Gastroesophageal sphincter (tissue), 4 donors: ENCODE measurements at places on chromosomes 16 and 17.

DNA sequence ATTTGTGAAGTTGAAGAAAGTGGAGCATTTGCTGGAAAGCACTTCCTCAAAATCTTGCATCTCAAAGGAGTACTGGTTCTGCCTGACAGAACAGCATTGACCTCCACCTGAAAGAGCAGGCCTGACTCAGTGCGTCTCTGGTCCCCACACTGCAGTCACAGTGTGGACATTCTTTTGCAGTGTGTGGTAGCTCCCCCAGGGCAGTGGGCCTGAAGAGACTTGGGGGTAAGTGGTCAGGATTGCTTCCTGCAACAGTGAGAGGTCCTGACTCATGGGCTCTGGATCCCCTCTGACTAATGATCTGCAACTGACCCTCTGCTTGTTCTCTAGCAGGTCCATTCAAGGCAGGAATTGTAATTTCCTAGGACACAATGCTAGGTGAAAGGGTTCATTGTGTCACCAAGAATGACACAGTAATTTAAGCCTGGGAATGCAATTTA is 204.9 kb upstream of the KCNJ16 start:
- ATAC-seq: peak; percentile 22

DNA sequence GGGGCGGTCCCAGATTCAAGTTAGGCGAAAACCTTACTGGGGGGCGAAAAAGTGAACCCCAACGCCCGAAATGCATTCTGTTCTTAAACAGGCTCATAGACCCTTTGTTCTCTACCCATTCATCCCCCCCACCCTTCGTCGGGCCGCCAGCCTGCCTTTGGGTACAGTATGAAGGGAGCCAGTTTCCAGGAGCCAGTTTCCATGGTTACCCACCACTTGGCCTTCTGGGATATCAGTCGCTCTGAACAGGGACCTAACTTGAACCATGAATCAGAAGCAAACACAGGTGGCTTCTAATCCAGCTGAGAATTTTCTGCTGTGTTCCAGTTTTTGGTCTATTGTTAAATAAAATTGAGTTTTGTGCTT is 532 bp downstream of the DHX40 start:
- ATAC-seq: peak; percentile 81

- peak; percentile 7 for ATAC-seq
These were observed 1.7 kb upstream of the LASP1 start for GRCh38 chr17:38867968-38868816.

- no peak for ATAC-seq
These were observed 907 bp upstream of the ESRP2 start for GRCh38 chr16:68236826-68237242.

DNA sequence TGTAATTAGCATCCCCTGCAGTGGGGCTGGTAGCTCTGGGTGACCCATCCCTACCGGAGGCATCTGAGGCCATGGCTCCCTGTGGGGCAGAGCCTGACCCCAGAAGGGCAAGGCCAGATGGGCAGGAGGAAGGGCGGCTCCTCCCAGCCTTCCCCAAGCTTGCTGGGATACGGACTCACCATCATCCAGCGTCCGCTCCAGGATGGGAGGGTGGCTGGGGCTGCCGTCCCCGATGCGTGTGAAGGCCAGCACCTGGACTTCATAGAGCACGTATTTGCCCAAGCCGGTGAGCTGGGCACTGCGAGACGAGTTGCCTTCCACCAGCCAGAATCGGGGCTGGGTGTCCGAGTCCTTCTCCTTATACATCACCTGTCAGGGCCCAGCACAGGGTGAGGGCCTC is 81.6 kb upstream of the CDC42EP4 start:
- no peak for ATAC-seq

DNA sequence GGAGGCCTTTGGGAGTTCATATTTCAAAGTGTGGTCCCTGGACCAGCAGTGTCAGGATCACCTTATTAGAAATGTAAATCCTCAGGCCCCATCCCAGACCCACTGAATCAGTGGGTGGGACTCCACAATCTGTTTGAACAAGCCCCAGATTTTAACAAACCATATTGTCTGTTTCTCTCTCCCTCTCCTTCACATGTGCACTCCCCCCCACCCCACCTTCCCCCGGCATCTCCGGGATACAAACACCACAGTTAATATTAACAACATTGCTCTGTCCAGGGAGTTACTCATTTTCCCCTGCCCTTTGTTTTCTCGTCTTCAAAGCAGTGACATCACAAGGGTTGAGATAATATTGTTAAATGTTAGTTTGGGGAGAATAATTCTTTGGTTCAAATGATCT is 127.3 kb downstream of the KATNIP start:
- ATAC-seq: no peak

- ATAC-seq: no peak
These were observed 110.3 kb downstream of the BANP start for GRCh38 chr16:88061346-88062110.

GRCh38 chr16:80738521-80738920 is 65.9 kb downstream of the CDYL2 start:
- no peak for ATAC-seq

DNA sequence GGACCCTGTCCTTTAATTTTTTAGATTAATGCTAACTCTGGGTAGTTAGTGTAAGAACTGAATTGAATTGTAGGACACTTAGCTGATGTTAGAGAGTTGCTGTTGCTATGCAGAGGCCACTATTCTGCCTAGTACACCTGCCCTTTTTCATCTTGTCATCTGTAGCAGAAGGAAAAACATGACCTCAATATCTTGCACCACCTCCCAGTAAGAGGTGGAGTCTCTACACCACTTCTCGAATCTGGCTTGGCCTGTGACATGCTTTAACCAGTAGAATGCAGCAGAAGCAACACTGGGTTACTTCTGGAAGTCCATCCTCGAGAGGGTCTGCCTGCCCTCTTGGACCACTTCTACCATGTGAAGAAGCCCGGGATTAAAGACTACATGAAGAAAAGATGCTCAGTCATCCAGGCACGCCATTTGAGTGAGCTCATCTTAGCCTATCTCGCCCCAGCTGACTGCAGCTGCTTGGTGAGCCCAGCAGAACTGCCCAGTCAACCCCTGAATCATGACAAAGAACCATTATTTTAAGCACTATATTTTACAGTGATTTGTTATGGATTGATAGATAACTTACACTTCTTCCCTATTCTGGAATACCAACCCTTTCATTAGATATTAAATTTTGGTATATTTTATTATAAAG is 153.5 kb downstream of the MYO1D start:
- ATAC-seq: no peak

DNA sequence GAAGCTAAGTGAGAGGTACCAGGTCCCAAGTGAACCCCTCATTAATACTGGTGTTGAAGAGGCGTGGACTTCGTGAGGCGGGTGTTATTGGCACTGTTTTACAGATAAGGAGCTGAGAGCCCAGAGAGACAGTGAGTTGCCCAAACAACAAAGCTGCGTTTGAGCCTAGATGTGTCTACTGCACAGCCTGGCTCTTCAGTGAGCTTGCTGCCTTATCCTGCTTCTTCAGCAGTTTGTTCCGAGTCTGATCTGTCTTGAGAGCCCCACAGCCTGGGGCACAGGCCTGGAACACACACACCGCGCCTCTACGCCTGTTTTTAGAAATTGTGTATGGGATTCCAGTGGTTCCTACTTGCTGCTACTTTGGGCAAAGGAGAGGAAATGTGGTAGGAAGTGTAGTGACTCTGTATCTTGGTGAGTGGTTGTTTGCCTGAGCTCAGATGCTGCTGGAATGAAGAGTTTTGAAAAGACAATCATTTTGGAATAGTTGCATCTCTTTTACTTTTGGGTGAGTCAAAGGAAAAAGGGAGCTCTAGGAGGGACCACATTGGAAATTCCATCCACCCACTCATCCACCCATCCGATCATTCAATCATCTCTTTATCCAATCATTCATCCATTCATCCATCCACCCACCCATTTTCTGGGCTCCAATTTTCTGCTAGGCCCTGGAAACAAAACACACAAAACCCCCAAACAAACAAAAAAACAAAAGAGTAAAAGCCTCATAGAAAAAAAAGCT is 22.3 kb upstream of the PLCG2 start:
- ATAC-seq: no peak

GRCh38 chr17:58006560-58006923 is 504 bp downstream of the SRSF1 start:
- peak; percentile 49 for ATAC-seq

- peak; percentile 24 for ATAC-seq
These were observed 8.0 kb upstream of the FASN start for GRCh38 chr17:82105882-82106687.

- no peak for ATAC-seq
These were observed 35.3 kb downstream of the LDHD start for GRCh38 chr16:75081179-75081859.

GRCh38 chr17:2347805-2348685 is 10.7 kb downstream of the SGSM2 start:
- ATAC-seq: peak; percentile 87

- no peak for ATAC-seq
These were observed 696.0 kb downstream of the WWOX start for GRCh38 chr16:78795433-78795832.

DNA sequence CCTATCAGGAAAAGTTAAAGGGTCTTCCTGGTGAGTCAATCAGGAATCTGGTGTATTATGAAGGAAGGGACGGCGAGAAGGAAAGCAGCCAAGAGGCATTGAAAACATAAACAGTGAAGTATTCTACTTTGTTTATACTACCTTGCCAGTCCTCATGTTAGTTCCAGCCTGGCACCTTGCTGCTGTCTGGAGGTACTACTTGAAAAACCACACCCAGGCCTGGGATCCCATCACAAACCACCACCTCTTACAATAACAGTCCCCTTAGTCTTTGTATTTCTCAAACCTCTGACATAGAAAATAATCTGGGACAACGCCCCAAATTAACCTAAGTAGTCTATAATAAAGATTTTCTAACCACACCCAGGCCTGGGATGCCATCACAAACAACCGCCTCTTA is 676.7 kb upstream of the SOX9 start:
- ATAC-seq: no peak

DNA sequence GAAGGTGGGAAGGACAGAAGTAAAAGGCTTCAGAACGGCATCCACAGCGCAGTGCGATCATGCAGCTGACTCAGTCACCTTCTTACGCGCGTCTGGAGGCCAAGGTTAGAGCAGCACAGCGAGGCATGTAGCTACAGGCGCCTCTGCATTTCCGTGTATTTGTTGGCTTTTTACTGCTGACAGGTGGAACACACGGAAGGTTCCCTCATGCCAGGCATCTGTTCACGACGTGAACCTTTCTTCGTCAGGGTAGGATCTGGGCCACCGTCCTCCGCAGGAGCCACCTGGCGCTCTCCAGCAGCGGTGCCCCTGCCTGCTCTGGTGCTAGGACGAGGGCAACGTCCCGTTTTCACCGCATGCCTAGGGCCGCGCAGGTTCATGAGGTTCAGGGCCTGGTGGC is 15.3 kb downstream of the TMEM204 start:
- ATAC-seq: no peak

- ATAC-seq: no peak
These were observed 84.3 kb downstream of the RTN4RL1 start for GRCh38 chr17:1940810-1941185.

DNA sequence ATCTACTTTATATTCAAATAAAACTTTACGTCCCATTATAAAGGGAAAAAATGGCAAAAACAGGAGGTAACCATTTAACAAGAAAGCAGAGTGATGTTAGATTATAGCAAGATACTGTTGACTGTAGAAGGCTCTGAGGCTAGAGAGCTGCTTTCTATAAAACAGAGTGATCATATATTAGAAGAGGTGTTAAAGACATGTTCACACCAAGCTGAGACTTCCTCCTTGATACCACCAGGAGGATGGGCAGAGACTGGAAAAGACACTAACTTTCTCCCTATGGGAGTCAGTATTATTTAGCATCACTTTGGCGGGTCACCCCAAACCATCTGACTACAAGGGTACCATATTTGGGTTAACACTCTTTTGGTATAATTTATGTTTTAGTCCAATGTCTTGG is 687 bp upstream of the CIITA start:
- no peak for ATAC-seq

DNA sequence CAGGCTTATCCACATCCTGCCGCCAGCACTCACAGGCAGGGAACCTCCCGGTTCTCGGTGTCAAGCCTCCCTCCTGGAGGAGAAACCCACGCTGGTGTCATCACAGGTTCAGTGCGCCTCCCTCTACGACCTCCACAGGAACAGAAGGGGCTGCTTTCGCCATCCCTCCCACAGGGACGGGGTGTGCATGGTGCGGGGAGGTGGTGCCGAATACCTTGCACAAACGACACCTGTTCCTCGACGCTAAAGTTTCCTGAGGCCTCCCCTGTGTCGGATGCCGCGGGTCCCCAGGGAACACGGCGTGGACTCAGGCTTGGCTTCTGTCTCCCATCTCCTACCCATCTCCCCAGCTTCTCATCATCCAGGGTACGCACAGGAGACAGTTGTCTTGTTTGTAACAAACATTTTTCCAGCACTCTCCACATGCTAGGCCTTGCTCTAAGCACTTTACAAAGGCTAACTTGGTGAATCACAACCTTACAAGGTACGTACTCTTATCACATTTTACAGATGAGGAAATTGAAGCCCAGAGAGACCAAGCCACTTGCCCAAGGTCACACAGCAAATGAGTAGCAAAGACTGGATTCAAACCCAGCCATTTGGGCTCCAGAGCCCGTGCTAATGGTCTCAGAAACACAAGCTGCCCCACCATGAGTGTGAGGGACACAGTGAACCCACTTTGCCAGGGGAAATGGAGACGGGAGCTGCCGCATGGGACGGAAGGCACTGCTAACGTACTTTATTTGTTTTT is 271.6 kb downstream of the C16orf95 start:
- ATAC-seq: no peak

GRCh38 chr17:28131599-28131998 is 89.1 kb downstream of the NLK start:
- ATAC-seq: no peak

DNA sequence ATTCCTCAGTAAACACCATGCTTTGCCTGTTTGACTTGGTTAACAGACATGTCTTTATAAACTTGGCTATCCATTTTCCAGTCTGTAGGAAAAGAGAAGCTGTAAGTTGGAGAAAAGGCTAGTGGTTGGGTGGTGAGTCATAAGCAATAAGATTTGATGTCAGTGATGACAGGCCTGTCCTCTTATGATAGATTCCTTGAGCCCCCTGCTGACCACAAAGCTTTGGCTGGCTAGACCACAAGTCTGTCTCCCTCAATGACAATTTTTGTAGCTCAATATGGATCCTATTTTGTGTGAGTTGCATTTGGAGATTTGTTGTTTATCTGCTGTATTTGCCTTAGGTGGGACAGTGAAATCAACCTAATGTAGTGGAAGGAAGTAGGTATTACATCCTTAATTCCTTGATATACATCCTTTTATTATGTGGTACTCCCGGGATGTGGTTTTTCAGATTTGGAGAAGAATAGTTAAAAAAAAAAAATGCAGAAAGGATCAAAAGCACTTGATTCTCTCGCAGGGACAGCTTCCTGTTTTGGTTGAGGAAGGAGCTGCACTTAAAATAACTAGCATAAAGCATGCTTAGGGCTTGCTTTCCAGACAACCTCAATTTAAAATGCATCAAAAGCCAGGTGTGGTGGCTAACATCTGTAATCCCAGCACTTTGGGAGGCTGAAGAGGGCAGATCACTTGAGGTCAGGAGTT is 67.4 kb downstream of the SIAH1 start:
- ATAC-seq: no peak

DNA sequence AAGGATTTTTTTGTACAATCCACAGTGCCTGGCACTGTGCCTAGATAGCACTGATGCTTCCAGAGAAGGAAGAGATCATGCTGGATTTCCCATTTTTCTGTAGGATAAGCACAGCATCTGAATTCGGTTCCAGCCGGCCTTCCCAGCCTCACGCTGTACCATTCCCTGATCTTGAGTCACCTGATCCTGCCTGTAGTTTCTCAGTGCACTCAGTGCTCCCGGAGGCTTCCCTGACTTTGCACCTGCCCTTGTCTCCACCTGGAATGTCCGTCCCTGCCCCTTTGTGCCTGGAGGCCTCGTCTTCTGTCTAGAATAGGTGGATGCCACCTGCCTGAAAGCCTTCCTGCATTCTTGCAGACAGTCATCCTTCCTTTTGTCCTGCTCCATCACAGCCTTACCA is 179.9 kb downstream of the CCDC182 start:
- no peak for ATAC-seq
